ENCODE measurements at places on chromosomes 16 and 17.
A peak's percentile ranks its signal among the peaks of the same experiment; 100 is the strongest.

DNA sequence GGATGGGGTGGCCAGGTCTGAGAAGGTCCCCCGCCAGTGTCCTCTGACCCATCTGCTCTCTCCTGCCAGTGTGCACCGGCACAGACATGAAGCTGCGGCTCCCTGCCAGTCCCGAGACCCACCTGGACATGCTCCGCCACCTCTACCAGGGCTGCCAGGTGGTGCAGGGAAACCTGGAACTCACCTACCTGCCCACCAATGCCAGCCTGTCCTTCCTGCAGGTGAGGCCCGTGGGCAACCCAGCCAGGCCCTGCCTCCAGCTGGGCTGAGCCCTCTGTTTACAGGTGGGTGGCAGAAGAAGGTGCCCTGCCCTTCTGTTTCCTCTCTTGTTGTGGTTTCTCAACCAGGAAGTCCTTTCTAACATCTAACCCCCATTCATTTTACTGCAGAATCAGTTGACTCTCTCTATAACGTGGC lies 7.1 kb downstream of the ERBB2 start:
- no peak for DNase-seq

GRCh38 chr17:80984749-80985148 lies 6.9 kb upstream of the CHMP6 start:
- no peak for DNase-seq

GRCh38 chr16:27351989-27352388 lies 38.2 kb downstream of the IL4R start:
- no peak for DNase-seq

GRCh38 chr17:66341462-66341861 lies 39.0 kb downstream of the PRKCA start:
- no peak for DNase-seq

DNA sequence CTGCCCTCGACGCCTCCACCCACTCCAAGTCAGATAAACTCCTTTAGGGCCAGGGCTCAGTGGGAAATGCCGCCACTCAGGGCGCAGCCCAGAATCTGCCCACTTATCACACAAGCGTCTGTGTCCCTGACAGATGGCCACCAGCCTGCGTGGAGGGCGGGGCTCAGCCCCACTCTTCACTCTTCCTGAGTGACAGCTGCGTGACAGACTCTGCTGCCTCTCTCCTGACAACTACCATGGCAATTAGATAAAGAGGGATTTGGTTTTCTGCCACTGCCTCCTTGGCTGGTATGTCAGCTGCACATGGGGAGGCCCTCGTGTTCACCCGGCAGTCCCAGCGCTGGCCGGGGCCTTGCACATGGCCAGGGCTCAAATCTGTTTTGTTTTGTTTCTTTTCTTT lies 96.2 kb downstream of the RTN4RL1 start:
- no peak for DNase-seq

- DNase-seq = no peak
Observed at GRCh38 chr16:77509796-77510195, 75.0 kb upstream of the ADAMTS18 start.

DNA sequence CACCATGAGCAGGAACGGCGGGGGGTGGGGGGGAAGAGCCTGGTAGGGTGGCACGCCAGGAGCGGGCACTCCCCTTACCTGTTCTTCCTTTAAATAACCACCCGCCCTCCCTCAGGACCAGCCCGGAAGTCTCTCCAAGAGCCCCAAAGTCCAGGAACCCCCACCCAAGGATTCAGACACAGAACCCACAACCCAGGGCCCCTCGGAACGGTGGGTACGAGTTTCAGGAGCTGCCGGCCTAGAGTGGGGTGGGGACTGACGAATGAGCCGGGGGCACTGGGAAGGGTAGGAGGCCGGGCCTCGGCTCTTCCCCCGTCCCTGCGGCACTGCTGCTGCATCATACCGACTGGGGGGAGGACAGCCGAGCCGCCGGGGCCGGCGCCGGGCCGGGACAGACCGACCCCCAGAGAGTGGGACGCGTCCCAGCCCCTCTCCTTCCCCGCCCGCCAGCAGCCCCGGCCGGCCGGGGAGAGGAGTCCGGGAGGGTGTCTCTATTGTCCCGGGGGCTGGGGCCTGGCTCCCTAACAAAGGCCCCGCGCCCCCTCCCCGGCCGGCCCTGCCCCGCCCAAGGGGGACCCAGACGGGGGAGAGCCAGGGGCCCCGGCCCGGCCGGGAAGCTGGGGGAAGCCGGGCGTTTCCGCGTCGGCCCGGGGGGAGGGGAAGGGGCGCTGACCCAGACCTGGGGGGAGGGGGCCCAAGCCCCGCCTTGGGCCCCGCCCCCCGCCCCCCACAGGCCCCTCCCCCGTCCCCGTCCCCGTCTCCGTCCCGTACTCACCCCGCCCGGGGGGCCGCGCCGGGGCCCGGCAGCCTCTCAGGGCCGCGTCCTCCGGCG lies 747 bp downstream of the ATXN7L3 start:
- DNase-seq = peak; percentile 27

DNA sequence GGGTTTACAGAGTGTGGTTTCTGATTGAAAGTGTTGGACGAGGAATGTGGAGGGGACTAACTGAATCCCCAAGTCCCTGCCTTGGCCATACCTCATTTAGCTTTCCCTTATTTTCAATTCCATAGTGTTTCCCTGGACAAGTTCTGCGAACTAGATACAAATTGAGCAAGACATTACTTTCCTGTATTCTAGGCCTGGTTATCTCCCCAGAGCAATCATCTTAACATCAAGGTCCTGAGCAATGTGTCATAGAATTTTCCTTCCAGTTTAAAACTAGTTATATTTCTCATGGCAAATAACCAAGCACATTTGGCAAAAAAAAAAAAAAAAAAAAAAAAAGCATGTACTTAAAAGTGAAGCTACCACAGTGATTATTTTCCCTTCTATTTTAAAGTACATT lies 330.1 kb downstream of the CDH11 start:
- no peak for DNase-seq

DNA sequence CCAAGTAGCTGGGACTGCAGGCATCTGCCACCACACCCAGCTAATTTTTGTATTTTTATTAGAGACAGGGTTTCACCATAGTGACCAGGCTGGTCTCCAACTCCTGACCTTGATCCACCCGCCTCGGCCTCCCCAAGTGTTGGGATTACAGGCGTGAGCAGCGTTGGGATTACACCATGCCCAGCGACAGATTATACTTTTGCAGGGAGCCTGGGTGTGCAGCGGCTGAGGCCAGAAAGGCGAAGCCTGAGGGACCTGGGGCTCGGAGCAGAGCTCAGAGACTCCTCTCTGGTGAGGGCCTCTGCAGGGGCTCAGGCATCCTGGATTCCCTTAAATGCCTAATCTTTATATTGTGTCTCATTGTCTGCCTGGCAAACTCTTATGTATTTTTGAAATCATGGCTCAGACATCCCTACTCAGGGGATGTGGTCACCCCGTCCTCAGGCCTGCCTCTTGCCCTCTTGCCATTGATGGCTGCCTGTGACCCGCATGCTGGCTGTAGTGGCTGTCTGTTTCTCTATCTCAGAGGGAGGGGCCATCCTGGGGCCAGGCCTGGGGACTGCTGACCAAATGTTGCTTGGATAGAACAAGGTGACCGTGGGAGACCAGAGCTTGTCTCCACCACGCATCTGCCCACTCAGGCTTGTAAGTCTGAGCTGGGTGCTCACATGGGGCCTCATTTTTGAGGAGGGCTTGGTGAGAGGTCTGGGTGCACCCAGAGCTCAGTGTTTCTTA lies 42.6 kb downstream of the B9D1 start:
- no peak for DNase-seq

DNA sequence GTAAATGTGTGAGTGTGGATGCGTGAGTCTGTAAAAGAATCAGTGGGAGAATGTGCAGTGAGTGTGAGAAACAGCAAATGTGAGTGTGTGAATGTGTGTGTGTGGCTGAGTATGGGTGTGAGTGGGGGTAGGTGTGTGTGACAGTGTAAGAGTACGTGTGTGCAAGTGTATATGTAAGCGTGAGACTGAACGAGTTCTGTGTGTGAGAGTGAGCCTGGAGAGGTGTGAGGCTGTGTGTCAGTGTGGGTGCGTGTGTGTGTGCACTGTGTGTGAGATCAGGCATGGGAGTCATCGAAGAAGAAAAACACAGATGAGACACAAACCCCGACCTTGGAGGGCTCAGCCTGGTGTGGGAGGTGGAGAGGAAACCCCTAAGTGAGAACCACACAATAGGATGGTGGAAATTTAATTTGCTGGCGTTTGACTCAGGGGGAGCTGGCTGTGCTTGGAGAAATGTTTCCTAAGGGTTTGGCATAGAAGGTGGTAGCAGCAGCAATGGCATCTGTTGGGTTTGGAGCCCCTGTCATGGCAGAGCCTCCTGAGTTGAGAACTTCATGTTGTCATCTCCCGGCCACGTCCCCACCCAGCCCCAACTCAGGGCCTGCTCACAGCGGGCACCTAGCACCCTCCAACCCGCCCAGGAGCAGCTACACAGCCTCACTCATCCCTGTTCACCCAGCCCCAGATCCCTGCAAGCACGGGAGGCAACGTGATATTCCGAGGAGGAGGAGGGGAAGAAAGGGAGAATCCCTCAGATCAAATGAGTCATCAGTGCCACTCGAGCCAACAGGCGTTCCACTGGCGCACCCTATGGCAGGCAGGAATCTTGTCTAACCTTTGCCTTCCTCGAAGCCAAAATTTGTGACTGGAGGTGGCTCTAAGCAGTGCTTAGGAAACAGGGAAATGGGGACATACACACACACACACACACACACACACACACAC lies 14.3 kb upstream of the NUBP1 start:
- no peak for DNase-seq

- no peak for DNase-seq
Observed at GRCh38 chr17:50533720-50534148, 1.2 kb downstream of the EPN3 start.

DNA sequence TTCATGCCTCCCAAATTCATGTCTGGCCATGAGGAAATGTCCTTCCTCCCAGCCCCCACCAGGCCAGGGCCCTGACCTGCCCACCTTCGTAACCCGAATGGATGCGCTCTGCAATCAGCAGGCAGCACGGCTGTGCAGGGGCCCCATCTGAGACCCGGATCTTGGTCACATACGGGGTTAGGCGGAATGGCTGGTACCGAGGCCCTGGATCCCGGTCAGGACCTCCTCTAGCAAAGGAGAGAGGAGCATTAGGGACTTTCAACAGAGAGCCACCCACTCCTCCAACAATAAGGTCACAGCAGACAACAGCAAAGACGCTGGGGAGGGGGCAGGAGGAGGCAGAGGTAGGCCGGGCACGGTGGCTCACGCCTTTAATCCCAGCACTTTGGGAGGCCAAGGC lies 3.6 kb downstream of the PER1 start:
- DNase-seq = no peak

DNA sequence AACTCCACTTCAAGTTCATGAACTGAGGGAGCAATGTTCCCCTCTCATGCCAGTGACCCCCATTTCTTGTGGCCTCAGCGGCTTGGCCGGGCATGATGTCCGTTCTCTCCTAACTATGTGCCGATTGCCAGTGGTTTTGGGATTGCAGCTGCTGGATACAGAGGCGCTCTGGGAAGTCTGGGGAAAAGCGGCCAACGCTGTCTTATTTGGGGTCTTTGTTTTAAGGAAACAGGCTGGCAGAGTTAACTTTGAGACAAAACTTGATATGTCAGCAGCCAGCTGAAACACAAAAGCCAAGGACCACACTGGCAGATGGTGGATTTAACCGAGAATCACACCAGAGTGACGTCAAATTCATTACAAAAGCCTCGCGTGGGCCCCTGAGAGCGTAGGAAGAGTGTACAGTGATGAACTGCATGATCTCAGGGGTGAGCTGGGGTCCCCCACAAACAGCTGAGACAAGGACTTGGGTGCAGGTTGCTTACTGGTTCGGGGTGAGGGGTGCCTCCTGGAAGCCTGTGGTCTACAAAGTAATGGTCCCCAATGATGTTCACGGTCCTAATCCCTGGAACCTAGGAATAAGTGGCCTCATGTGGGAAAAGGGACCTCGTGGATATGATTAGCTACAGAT lies 180.4 kb downstream of the IRF8 start:
- DNase-seq = no peak

GRCh38 chr17:44604116-44604761 lies 47.0 kb downstream of the FZD2 start:
- no peak for DNase-seq

- no peak for DNase-seq
Observed at GRCh38 chr17:1217089-1217385, 37.3 kb upstream of the ABR start.

GRCh38 chr17:70127221-70127873 lies 42.0 kb upstream of the KCNJ2 start:
- no peak for DNase-seq

DNA sequence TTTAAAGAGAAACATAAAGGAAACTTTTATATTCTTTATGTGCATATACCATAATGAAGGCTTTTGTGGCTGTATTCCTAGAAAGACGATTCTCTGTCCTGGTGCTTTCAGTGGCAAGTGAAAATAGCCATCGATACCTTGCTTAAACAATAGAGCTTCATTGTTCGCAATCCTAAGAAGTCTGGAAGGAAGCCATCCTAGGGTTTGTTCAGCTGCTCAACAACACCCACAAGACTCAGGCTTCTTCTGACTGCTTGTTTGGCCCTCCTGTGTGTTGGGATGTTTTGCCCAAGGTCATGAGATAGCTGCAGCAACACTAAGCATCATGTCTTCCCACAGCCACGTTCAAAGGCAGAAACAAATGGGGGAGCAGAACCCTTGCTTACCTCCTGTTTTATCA lies 36.1 kb upstream of the COX10 start:
- no peak for DNase-seq

DNA sequence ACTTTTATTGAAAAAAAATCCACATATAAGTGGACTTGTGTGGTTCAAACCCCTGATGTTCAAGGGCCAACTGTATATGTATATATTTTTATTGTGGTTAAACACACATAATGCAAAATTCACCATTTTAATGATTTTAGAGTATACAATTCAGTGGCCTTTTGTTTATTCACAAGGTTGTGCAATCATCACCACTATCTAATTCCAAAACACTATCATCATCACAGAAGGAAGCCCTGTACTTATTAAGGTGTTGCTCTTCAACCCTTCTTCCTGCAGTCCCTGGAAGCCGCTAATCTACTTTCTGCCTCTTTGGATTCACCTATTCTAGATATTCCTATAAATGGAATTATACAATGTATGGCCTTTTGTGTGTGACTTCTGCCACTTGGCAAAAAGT lies 23.0 kb downstream of the MAP2K6 start:
- DNase-seq = no peak

GRCh38 chr17:82917699-82918345 lies 78.0 kb upstream of the ZNF750 start:
- DNase-seq = no peak

- DNase-seq = no peak
Observed at GRCh38 chr16:77624085-77624484, 98.2 kb upstream of the NUDT7 start.

GRCh38 chr17:4849011-4849536 lies 15.9 kb downstream of the MINK1 start:
- DNase-seq = no peak
